ENCODE measurements at places on chromosomes 6 and 20.

- DNase-seq: peak; percentile 2
Measured at GRCh38 chr6:166910601-166911000, 45.7 kb downstream of the RNASET2 start.

DNA sequence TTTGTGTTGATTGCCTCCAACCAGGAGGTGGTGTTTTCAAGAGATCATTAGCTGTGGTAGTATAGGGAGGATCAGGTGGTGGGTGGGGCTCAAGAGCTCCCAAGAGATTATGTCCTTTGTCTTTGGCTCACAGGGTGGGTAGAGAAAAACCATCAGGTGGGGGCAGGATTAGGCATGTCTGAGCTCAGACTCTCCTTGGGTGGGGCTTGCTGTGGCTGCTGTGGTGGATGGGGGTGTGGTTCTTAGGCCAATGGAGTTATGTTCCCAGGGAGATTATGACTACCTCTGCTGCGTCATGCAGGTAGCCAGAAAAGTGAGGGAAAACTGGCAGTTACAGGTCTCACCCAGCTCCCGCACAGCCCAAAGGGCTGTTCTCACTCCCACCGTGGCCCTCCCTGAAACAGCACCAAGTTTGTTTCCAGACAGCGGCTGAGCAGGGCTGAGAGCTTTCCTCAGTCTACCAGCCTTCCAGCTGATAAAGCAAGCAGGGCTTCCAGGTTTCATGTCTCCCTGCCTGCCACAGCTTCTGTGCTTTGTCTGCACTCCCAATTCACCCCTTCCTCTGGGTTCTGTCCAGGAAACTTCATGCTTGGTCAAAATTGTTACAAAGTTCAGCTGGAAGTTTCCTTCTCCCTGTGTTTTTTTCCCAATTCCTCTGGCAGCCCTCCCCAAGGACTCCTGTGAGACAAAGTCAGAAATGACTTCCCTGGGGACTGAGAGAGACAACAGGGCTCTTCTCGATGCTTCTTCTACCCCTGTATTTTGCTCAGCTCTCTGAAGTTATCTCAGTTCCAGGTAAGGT, 481.1 kb upstream of the MAN1A1 start:
- no peak for DNase-seq

DNA sequence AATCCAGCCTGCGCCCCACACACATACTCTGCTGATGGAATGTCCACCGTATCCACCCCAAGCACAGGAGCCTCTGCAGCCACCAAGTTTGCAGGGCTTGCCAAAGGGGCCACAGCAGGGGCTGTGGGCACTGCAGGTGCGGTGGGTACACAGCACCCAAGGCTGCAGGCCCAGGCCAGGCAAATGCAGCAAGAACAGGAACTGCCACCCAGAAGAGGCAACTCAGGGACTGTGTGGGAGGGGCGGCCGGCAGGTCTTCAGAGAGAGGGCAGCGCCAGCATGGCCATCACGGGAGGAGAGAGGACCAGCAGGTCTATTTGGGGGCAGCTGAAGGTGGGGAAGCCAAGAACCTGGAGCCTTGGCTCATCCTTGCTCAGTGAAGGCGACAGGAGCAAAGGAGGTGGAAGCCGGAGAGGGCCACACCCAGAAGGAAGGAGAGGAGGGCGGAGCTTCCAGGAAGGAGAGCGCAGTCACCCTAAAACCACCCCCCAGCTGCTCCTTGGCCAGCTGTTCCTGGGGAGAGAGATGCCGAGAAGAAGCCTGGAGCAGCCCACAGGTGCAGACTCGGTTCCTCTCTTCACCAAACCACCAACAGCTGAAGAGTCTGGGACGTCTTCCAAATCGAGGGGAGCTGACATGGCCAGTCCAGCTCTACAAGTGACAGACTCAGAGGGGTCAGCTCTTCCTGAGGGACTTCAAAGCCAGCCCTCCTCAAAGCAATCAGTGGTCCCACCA, 265.1 kb upstream of the CDYL start:
- no peak for DNase-seq

- no peak for DNase-seq
Measured at GRCh38 chr20:35967979-35968640, at the start of gene CNBD2. Gene CNBD2 (plus strand): TSS chr20:35968590. CDS start chr20:35968763, 173 bp downstream.

GRCh38 chr6:3746696-3747095, 4.8 kb downstream of the PXDC1 start:
- no peak for DNase-seq

GRCh38 chr6:37897321-37897720, 77.8 kb downstream of the ZFAND3 start:
- no peak for DNase-seq

DNA sequence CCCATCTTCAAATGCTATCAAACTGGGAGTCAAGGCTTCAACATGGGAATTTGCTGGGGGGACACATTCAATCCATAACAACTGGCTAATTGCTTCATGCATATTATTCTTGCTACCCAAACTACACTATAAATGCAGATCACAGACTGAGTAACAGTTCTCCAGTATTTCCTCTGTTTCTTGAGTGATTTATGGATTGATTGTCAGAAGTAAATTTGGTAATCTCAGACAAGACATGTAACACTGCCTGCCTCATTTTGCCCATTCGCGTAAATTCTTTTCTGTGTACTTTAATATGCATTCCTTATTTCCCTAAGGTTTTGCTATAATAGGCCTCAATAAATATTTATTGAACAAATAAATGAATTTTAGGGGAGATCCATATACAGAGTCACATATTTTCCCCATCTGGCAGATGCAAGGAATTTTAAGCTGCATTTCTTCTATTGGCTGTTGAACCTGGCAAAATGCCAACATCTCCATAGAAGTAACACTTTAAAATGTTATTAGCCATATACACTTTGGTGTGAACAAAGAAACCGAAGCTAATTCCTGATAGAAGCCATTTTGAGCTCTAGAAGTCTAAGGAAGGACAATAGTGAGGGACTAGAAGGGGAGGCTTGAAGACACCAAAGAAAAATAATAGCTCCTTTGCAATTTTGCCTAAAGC, 98.2 kb downstream of the QRSL1 start:
- no peak for DNase-seq

GRCh38 chr6:107444277-107444676, 15.1 kb downstream of the PDSS2 start:
- DNase-seq: no peak

- peak; percentile 77 for DNase-seq
Measured at GRCh38 chr20:35515949-35516645, 13.4 kb downstream of the C20orf173 start.

DNA sequence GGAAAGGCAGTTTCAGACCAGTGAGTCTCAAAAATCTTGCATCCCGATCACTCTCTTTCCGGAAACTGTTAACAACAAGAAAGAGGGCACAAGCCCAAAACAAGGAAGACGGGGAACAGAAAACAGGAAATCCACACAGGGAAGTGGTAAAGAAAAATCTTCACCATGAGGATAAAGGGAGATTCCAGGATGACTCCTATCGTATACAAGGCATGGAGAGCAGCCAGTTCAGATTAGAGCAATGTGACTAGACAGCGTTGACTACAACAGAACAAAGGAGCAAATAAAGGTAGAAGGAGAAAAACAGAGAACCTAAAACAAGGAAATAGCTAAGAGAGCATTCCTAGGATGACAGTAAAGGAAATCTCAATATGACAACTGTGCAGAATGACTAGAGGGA, 26.5 kb downstream of the VNN1 start:
- DNase-seq: peak; percentile 21

DNA sequence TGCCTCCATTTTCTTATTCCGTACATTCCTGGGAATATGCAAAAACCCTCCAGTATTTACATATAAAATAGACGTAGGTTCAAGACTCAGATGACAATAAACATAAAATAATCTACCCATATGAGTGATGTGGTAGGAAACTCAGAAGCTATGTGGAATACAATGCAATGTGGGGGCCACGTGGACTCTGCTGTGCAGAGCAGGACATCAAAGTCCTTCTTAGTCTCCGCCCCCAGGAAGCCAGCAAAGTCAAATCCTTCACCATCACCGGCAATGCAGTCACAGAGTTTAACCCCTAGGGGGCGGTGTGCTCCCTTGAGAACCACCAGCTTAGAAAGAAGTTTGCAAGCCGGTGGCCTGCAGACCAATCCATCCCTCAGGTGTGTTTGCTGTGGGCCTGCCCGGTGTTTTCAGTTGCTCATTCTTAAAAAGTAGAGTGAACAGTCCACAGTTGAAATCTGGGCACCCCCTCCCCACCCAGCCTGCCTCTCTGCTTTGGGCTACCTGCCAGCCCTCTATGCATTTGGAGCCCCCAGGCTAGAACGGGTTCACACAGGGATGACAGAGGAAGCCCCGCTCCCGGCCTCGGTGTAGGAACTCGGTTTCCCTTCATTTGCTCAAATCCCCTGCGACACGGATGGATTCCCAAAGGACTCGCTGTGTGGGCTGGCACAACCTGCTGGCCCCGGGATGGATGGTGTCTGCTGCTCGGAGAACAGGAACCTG, 59.9 kb downstream of the SULF2 start:
- DNase-seq: peak; percentile 89

GRCh38 chr6:32070814-32071543, 32.8 kb downstream of the CYP21A2 start:
- DNase-seq: no peak

DNA sequence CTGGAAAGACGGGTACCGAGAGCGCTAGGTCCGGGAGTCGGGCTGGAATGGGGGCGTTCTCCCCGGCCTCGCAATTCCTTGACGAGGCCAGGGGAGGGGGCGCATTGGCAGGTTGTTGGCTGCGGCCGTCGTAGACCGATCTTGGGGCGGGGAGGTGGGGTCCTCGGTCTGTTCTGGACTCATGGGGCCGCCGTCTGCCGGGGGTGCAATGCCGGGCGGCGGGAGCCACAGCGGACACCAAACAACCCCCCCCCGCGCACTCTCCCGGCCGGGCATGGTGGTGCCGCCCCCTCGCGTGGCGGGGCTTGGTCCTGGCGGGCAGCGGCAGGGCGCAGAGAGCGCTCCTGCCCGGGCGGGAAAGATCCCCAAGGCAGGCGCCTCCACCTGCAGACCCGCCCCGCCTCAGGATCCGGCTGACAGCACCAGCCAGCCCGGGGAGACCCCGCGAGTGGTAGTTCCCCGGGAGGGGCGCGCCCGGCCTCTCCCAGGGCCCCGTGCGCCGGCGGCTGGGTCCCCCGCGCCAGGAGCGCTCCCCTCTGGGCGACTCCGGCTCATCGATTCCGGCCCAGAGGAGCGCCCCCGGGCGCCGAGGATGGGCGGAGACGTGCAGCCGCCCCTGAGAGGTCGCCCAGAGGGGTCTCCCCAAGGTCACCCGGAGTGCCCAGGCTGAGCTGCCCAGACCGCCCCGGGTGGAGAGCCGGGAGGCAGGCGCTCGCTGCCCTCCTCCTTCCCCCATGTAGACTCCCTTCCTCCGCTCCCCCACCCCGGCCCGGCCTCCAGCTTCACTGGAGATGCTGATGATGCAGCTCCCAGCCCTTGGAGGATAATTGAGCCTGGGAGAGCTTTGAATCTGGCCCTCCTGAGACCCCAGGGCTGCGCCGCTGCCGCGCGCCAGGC, 709 bp downstream of the PPP1R16B start:
- DNase-seq: peak; percentile 29

GRCh38 chr6:14863902-14864850, 381.7 kb upstream of the JARID2 start:
- no peak for DNase-seq

DNA sequence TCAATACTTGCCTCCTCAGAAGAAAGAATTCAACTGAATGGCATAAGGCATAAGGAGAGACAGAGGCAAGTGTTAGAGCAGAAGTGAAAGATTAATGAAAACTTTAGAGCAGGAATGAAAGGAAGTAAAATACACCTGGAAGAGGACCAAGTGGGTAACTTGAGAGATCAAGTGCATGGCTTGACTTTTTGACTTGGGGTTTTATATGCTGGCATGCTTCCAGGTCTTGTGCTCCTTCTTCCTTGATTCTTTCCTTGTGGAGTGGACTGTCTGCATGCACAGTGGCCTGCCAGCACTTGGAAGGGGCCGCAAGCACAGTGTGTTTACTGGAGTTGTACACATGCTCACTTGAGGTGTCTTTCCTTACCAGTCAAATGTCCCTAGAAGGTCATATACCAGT, 222.1 kb upstream of the UFL1 start:
- no peak for DNase-seq

DNA sequence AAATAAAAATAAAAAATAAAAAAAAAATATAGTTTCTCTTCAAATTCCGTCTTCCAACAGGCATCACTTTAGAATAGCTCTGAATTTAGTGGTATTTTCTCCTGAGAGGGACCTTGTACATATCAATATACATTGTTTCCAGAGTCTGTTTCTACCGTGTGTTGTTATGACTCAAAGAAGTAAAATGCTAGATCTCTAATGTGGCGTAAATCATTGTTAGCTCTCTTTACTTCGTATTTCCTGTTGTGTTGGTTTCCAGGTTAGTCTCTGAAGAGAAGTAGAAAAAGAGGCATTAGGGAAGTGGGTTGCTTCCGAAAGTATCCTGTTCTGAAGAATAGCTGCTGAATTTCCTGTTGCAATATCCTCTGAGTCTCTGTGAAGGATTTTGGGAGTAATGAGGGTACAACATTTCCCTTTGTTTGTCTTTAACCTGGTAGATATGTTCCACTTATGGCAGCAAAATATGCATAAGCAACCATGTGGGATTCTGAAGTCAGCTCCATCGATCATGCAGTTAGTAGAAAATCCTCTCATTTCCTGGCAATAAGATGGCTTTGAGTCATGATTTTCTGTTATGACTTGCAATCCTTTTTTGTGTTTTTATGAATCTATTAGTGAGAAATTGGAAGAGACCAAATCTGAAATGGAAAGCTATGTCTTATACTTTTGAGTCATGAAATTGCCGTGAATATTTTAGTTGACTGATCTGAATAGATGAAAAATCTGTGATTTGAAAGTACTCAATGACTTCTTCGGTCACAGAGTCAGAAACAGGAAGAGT, 42.0 kb upstream of the MCHR2 start:
- no peak for DNase-seq

DNA sequence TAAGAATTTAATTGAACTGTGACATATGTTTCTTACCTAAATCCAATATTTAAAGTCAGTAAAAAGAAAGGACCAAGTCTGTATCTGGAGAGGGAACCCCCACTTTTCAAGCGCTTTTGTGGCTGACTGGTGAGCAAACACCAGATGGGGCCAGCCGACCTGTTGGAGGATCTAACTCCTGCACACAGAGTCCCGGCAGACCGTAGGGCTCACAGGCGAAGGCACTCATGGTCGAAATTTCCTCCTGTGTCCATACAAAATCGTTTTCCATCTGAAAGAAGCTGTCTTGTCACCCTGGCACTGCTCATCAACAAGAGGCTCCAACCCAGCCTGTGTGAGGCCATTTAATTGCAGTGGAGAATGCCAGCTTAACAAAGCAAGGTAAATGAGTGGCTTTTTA, 94.0 kb downstream of the SCML4 start:
- DNase-seq: no peak

DNA sequence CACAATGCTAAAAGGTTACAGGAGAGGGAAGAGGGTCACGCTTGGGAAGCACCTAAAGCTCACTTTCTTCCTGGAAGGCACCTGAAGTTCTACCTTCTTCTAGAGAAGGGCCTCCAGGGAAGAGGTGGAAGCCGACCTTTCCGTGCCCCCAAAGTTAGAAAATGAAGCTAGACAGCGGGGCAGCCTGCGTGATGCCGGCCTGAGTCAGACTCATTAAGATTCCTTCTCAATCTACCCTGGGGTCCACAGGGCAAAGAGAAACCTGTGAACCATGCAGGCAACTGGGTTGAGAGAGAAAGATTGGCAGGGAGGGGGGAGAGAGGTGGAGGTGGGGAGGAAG, 54.8 kb upstream of the CCDC167 start:
- DNase-seq: no peak

GRCh38 chr6:148986608-148987007, 239.8 kb downstream of the UST start:
- no peak for DNase-seq
